Liver (tissue), 10 donors: ENCODE measurements at places on chromosomes 13 and 19. TPM values are rescaled to one million over a fixed set of nuclear protein-coding genes. Genes with fewer than 3 reads are reported as not detected.

DNA sequence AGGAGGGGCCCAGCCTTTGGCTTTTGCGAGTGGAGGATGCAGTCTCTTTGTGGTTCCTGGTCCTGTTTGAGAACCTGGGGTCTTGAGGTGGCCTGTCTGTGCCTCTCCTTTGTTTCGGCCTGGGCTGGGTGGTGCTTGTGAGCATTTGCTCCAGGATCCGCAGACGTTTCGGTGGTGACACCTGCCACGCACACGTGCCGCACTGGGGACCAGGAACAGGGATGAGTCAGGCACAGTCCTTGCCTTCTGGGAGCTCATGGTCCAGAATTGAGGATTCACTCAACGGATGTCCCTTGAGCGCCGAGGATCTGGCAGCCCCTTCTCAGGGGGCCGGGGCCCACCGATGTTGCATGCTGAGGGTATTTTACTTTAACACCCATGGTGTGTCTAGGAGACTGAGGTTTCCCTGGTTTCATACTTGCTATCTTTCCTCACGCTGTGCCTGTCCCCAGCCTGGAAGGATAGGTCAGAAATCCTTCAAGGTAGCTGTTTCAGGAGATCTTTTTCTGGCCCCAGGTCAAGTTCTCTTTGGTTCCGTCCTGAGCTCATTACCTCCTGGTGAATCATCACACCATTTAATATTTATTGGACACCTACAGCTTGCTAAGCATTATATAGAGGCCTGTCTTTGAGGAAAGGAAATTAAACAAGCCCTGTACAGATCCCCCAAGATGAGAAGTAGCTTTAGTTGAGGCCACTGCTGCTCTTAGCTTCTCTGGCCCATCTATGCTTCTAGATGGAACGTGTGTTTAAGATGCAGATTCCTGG lies 5.1 kb downstream of the HDGFL2 start:
- H3K4me1 ChIP-seq, result peaks cover 8% of the 10 kb centered on the region
- H3K27me3 ChIP-seq, result no peaks in the 10 kb centered on the region

The ELAVL3 gene
- total RNA-seq, result not detected

GRCh38 chr19:41391618-41392017 lies 5.5 kb downstream of the EXOSC5 start:
- no peak overlapping the region for H3K4me3 ChIP-seq
- DNase-seq, result no peak
- H3K36me3 ChIP-seq, result peaks cover 30% of the 10 kb centered on the region
- H3K27me3 ChIP-seq, result no peaks in the 10 kb centered on the region
- no peaks in the 10 kb centered on the region for H3K4me1 ChIP-seq
- H3K27ac ChIP-seq, result no peak overlapping the region

GRCh38 chr19:16885166-16885565 lies 3.6 kb upstream of the F2RL3 start:
- no peaks in the 10 kb centered on the region for H3K27me3 ChIP-seq
- no peak overlapping the region for H3K27ac ChIP-seq
- H3K4me3 ChIP-seq, result no peak overlapping the region

The TMIGD2 gene
- total RNA-seq, result 0.47 TPM

GRCh38 chr13:102277286-102277685 lies 124.6 kb downstream of the FGF14 start:
- no peak for DNase-seq
- no peaks in the 10 kb centered on the region for H3K36me3 ChIP-seq
- no peaks in the 10 kb centered on the region for H3K27me3 ChIP-seq
- no peak overlapping the region for H3K4me3 ChIP-seq
- no peak overlapping the region for H3K27ac ChIP-seq
- H3K4me1 ChIP-seq, result no peaks in the 10 kb centered on the region

- no peaks in the 10 kb centered on the region for H3K4me1 ChIP-seq
- no peak overlapping the region for H3K4me3 ChIP-seq
- no peak overlapping the region for H3K27ac ChIP-seq
- no peak for DNase-seq
- no peaks in the 10 kb centered on the region for H3K27me3 ChIP-seq
These were observed 10.1 kb downstream of the DNMT1 start for GRCh38 chr19:10184636-10185035.

DNA sequence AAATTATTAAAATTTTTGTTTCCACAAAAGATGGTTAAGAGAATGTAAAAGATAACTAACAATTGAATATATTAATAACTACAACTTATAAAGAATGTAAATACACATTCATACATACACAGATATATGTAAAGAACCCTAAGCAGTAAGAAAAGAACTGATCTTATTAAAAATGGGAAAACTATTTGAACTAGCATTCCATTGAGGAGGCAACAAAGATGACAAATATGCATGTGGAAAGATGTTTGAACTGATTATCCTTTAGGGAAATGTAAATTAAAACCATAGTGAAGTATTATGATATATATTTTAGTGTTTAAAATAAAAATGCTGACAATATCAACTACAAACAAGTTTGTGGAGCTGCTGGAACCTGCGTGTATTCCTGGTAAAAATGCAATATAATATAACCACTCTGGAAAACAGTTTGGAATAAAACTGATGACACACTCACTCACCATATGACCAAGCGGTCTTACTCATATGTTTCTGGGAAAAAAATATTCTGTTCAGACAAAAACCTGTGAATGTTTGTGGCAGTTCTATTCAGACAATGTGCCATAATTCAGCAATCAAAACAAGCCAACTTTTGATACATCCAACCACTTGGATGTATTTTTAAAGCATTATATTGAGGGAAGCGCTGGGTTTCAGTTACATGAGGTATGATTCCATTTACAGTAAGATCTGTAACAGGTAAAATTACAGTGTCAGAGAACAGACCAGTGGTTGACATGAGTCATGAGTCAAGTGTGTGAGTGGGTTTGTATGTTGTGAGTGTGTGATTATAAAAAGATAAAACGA lies 694.4 kb upstream of the SLITRK5 start:
- H3K36me3 ChIP-seq, result no peaks in the 10 kb centered on the region
- no peak overlapping the region for H3K27ac ChIP-seq
- no peak overlapping the region for H3K4me3 ChIP-seq
- H3K4me1 ChIP-seq, result no peaks in the 10 kb centered on the region
- no peak for DNase-seq

The HSPH1 gene
- 30.3 TPM for total RNA-seq

- H3K4me3 ChIP-seq, result no peak overlapping the region
- H3K27me3 ChIP-seq, result no peaks in the 10 kb centered on the region
- H3K36me3 ChIP-seq, result no peaks in the 10 kb centered on the region
- no peak for DNase-seq
These were observed 116.6 kb upstream of the KLF12 start for GRCh38 chr13:74250738-74251190.

GRCh38 chr19:595326-596262 lies 5.9 kb downstream of the HCN2 start:
- DNase-seq, result no peak
- H3K27ac ChIP-seq, result no peak overlapping the region
- H3K27me3 ChIP-seq, result no peaks in the 10 kb centered on the region
- no peaks in the 10 kb centered on the region for H3K4me1 ChIP-seq
- no peaks in the 10 kb centered on the region for H3K36me3 ChIP-seq

The PRR36 gene
- total RNA-seq, result not detected

DNA sequence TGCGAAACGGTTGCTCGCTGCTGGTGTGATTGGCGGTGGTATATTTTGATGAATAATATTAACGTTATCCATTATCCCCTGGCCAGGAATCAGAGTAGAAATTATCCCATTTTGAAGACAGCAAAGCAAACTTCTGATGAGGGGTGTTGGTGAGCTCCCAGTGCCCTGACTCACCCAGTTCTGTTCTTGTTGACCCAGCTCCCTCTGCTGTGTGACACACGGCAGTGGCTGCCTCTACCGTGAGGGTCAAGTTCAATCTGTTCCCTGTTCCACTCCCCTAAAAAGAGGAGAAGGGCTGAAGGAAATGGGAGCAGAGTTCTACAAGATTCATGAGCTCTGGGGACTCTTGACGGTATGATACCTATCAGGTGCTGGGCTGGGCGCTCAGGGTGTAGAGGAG lies 2.0 kb downstream of the CAMSAP3 start:
- H3K4me1 ChIP-seq, result peaks cover 12% of the 10 kb centered on the region
- no peak overlapping the region for H3K27ac ChIP-seq
- H3K4me3 ChIP-seq, result no peak overlapping the region

GRCh38 chr13:112572366-112572765 lies 15.6 kb downstream of the TUBGCP3 start:
- H3K4me3 ChIP-seq, result no peak overlapping the region
- no peak for DNase-seq
- H3K27me3 ChIP-seq, result no peaks in the 10 kb centered on the region
- peaks cover 10% of the 10 kb centered on the region for H3K36me3 ChIP-seq
- H3K4me1 ChIP-seq, result peaks cover 11% of the 10 kb centered on the region

DNA sequence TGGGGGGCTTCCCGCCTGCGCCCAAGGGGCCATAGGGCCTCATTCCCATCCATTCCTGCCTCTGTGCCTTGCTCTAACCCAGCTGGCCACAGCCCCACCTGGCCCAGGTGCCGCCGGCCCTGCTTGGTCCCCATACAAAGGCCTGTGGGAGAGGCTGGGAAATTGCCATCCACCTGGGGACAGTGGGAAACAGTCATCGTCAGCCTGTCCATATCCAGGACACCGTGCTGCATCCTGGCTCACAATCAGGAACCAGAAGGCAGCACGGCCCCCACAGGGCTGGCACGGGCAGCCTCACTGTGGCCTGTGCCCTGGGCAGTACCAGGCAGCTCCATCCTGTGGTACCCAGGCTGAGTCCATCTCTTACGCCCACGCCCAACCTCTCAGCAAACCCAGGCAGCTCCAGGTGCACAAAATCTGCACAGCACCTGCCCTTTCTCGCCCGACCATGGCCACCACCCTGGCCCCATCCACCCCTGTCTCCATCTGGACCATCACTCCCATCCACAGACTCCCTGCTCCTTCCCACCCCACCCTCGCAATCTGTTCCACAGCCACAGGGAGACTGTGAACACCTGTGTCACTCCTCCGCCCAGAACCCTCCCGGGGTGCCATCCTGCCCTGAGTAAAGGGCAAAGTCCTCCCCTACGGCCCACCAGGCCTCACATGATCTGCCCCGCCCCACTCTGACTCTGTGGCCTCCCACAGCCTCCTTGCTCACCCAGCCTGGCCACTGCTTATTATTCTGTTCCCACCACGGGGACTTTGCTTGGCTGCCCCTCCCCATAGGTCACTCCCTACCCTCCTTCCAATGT lies 21.1 kb upstream of the FBXO27 start:
- H3K4me3 ChIP-seq, result no peak overlapping the region
- H3K4me1 ChIP-seq, result peaks cover 5% of the 10 kb centered on the region
- H3K27me3 ChIP-seq, result no peaks in the 10 kb centered on the region
- no peaks in the 10 kb centered on the region for H3K36me3 ChIP-seq

GRCh38 chr19:3479177-3479833 lies 1.0 kb downstream of the SMIM24 start:
- no peaks in the 10 kb centered on the region for H3K4me1 ChIP-seq
- no peaks in the 10 kb centered on the region for H3K36me3 ChIP-seq
- no peak overlapping the region for H3K4me3 ChIP-seq
- H3K27me3 ChIP-seq, result no peaks in the 10 kb centered on the region

GRCh38 chr13:95098916-95099315 lies 202.3 kb downstream of the ABCC4 start:
- no peaks in the 10 kb centered on the region for H3K4me1 ChIP-seq
- no peak overlapping the region for H3K27ac ChIP-seq
- H3K27me3 ChIP-seq, result no peaks in the 10 kb centered on the region
- H3K36me3 ChIP-seq, result no peaks in the 10 kb centered on the region
- DNase-seq, result no peak

DNA sequence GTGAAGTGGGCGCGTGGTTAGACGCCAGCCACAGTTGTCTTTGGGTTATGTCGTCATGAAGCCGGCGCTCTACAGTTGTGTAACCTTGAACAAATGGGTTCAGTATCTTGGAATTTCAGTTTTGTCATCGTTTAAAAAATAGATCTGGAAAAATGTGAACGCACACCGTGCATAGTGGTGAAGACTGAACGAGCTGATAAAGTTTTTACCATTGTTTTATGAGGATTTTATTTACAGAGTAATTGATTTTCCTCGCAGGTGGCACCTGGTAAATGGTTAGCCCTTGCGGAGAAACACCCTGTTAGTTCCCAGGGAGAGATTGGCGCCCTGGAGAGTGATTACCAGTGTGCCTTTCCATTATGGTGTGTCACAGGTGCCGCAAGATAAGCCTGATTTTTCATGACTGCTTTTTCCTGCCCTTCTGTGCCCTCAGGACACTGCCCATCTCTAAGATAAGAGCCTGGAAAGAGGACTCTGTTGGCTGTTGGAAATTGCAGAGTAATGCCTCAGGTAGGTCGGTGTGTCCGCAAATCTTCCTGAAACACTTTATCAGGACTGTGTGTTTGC lies 577 bp downstream of the ZNF181 start:
- H3K27ac ChIP-seq, result peak overlapping the region; percentile 98
- DNase-seq, result peak; percentile 34
- no peaks in the 10 kb centered on the region for H3K27me3 ChIP-seq
- peak overlapping the region; percentile 97 for H3K4me3 ChIP-seq
- peaks cover 38% of the 10 kb centered on the region for H3K36me3 ChIP-seq

DNA sequence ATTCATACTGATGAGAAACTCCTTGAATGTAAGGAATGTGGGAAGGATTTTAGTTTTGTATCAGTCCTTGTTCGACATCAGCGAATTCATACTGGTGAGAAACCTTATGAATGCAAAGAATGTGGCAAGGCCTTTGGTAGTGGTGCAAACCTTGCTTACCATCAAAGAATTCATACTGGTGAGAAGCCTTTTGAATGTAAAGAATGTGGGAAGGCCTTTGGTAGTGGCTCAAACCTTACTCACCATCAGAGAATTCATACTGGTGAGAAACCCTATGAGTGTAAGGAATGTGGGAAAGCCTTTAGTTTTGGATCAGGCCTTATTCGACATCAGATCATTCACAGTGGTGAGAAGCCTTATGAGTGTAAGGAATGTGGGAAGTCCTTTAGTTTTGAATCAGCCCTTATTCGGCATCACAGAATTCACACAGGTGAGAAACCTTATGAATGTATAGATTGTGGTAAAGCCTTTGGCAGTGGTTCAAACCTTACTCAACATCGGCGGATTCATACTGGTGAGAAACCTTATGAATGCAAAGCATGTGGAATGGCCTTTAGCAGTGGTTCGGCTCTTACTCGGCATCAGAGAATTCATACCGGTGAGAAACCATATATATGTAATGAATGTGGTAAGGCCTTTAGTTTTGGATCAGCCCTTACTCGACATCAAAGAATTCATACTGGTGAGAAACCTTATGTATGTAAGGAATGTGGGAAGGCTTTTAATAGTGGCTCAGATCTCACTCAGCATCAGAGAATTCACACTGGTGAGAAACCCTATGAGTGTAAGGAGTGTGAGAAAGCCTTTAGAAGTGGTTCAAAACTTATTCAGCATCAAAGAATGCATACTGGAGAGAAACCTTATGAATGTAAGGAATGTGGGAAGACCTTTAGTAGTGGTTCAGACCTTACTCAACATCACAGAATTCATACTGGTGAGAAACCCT lies 26.6 kb downstream of the ZNF345 start:
- H3K36me3 ChIP-seq, result peaks cover 56% of the 10 kb centered on the region
- no peaks in the 10 kb centered on the region for H3K4me1 ChIP-seq
- H3K27me3 ChIP-seq, result no peaks in the 10 kb centered on the region

The PCSK4 gene
- 2.6 TPM for total RNA-seq

- peak overlapping the region; percentile 63 for H3K4me3 ChIP-seq
- no peaks in the 10 kb centered on the region for H3K27me3 ChIP-seq
- H3K36me3 ChIP-seq, result no peaks in the 10 kb centered on the region
- peak; percentile 82 for DNase-seq
These were observed 435 bp upstream of the ZNF382 start for GRCh38 chr19:36604656-36605100.
